SHP77 (cell line): ENCODE measurements at places on chromosomes 12 and 14.

GRCh38 chr12:120495186-120495730 is 655 bp upstream of the DYNLL1 start:
- no peak for DNase-seq

DNA sequence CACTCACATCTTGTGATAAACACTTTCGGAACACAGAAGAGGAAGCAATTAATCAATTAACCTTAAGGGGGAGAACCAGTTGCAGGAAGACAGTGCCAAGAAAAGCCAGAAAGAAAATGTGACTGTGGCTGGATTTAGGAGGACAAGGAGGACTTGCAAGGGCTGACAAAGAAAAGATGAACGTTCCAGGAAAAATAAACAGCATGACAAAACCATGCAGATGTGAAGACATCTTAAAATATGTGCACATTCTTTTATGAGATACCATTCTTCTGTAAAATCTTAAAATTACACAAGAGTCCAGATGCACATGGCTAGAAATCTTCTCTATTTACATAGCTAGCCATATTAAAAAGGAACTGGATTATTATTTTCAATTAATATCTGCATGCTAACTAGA is 33.4 kb downstream of the KITLG start:
- DNase-seq = no peak

DNA sequence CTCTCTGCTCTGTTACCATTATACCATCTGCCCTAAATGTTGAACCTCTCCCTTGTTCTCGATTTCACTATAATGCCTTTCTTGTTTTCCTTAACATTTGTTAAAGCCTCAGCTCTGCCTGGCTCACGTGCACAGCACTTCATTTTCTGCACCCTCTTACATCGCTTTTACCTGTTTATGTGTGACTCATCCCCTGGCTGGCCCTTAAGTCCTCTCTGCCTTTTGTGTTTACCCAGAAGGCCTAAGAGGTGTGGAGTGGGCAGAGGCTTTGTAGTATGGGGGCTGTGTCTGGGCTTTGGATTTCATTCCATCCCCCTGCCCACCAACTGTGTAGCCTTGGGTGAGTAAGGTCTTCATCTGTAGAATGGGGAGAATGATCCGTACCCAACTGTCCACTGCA is 36.5 kb downstream of the UBE3B start:
- peak; percentile 31 for DNase-seq

DNA sequence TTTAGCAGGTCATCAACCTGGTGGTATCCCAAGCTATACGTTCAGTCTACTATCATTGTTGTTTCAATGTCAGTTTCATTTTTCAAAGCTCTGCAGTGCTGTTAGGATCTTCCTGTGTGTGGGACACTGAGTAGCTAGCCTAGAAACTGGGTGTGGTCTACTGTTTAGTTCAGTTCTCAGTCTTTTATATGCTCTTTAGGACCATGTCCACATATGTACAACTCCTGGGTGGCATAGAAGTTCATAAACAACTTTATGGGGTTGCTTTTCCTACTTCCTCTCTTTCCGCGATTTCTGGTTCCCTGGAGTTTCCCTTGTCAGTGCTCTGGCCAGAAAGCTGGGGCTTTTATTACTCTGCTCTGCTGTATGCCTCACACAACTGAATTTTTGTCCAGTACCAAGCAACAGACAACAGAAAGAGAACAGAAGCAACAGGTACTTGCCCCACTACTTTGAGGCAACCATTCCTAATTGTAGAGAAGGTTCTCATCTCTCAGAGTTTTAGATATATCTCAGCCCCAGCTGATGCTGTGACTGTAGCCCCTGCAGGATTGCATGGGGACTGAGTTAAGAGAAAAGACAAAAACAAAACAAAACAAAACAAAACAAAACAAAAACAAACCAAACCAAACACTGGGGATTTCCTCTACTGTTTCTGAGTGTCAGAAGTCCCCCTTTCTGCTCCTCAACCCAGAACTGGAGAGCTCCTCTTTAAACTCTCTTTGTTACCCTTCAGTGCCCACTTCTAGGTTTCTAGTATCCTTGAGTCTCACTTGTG is 30.3 kb downstream of the MIS18BP1 start:
- no peak for DNase-seq

- DNase-seq = no peak
Observed at GRCh38 chr12:115979351-115979750, 298.1 kb downstream of the MED13L start.

DNA sequence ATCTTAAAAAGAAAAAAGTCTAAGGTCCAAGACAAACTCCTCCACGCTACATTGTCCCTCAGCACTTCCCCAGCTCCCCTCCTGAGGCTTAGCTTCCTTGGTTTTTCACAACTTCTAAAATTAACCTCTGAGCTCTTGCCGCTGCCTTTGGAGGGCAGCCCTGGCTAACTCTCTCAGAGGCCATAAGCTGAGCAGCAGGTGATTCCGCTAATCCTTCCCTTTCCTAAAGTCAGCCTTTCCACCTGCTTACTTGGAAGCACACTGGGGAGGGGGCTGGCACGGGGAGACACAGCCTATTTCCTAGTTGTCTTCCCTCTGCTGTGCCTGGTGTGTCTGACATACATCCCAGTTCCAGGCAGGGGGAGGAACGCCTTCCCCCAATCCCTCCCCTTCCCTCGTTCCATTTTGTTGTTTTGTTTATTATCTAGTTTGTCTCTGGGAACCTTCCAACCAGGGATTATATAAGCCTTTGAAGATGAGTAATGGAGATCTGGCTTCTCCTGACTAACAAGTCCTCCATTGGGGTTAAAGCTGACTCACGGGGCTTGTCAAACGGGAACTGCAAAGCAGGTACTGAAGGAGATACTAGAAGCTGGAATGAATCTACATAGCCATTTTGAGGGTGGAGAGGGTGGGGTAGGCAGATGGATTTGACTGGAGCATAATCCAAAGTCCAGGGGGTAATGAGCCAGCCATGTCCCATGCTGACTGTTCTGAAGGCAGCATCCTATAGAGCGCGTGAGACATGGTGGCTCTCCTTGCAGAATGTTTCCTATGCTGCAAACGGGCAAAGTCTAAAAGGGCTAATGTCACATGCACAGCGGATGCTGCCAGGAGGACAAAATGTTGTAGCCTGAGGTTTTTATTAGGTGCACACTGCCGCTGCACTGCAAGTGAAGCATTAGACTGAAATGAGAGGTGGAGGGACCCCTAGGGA is 230.8 kb downstream of the FOXN3 start:
- DNase-seq = no peak
